Stimulated activated CD8-positive, alpha-beta memory T cell treated with anti-CD3 and anti-CD28 coated beads, Interleukin-4, amount 100 ng/mL, for 1 hour (primary cell): ENCODE measurements at places on chromosomes 12 and 14.

DNA sequence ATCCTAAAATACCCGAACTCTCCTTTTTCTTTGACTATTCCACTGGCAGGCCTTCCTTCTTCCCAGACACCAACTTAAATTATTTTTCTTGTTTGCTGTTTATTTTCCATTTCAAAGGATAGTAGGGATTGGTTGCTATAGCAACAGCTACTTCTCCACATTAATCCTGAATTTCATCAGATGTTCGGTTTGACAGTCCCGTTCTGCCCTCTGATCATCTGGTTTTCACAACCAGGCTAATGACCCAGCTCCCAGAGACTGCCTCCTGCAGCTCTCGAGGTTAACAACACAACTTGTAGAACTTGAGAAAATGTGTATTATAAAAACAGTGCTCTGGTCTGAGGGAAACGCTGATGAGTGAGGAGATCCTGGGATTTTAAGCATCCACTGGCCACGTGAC, 45.5 kb downstream of the NUAK1 start:
- no peak for DNase-seq

DNA sequence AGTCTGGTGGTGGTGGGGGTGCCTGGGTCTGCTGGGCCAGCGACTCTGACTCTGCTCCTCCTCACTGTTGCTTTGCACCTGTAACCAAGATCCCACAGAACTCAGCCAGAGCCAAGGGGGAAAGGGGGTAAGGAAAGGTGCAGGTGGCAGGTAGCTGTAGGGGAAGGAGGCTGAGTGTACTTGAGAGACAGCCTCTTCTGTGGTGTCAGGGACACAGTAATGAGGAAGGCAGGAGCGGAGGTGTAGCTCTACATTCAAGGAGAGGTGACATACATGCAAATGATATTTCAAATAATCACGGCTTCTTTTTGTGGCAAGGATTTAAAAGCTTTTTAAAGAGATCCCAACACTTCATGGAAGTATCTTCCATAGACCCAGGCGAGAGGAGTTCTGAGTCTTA, 23.4 kb downstream of the TESPA1 start:
- DNase-seq, result no peak

DNA sequence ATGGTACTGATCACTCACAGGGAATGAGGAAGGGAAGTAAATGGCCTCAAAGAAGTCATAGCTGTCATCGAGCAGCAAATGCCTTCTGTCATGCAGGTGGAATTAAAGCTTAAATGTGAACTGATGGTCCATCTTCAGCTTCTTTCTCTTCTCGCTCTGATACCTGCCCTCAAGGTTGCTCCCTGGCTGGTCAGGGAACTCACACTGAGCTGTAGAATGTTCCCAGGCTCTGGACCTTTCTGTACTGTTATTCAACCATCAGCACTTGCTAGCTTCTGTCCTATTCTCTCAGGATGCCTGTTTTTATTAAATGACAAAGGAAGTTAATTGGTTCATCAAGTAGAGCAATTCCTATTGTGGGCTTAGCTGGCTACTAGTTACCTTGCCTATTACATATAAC, 463.8 kb downstream of the APAF1 start:
- DNase-seq, result no peak

DNA sequence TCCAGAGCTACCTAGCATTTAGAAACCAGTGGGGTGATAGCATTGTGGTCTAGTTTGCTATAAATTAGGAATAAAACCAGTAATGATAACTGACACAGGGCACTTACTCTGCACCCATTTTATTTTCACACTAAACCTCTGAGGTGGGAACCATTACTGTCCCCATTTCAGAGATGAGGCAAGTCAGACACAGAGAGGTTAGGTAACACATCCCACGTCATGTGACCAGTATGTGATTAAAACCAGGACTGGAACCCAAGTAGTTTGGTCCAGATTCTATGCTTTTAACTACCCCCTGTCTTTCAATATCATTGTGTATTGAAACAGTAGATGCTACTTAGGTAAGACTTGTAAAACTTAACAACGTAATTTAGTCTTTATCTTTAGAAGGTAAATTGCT, 110.2 kb downstream of the PLXNC1 start:
- no peak for DNase-seq

- DNase-seq, result no peak
These were observed 90.4 kb downstream of the SLC24A4 start for GRCh38 chr14:92413379-92413778.

- DNase-seq, result no peak
These were observed 194.9 kb upstream of the SYT10 start for GRCh38 chr12:33634544-33634943.

DNA sequence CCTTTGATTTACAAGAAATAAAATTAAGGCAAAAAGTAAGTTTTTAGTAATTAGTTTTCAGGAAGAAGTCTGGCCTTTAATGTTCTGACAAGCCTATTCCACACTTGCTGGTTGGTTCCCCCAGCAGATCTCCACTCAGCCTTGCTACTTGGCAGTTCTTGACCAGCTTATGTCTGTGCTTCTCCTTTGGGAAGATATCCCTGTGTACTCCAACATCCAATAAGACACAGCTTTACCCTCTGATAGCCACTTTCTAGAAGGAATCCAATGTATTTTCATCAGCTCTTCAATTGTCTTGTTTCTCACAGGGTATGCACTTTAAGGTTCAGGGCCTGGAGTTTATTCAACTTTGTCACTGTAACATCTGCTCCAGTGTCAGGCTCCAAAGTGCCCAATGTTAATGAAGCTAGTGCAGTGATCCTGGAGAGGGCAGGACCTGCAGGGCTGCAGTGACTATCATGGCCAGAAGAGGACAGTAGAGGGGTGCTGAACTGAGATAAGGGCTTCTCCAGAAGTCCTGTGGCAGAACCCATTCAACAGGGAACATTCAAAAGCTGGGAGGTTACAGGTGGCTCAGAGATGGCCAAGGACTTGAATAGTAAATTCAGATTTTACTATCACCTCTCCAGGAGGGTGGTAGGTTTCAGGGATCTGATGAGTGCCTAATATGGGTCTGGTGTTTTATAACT, 22.9 kb downstream of the JKAMP start:
- no peak for DNase-seq

- no peak for DNase-seq
These were observed at the start of gene KCNA5 for GRCh38 chr12:5043589-5044419. TSS of gene KCNA5 (plus strand) at chr12:5043879. CDS start at chr12:5044148, 269 bp downstream.
